ENCODE measurements at places on chromosomes 11 and 22. TPM values are rescaled to one million over a fixed set of nuclear protein-coding genes. Genes with fewer than 3 reads are reported as not detected.

The CHRM1 gene
- polyA plus RNA-seq: not detected

The CHCHD10 gene
- 53.5 TPM for polyA plus RNA-seq

GRCh38 chr22:46661221-46661851, 41.1 kb downstream of the GRAMD4 start:
- no peak for DNase-seq

- DNase-seq: no peak
Measured at GRCh38 chr11:120340529-120340928, 4.3 kb downstream of the ARHGEF12 start.

GRCh38 chr11:126193038-126193478, 18.4 kb downstream of the RPUSD4 start:
- DNase-seq: no peak

Measured in hindlimb muscle (tissue), 1 donor.